ENCODE measurements at places on chromosomes 6 and 20.

DNA sequence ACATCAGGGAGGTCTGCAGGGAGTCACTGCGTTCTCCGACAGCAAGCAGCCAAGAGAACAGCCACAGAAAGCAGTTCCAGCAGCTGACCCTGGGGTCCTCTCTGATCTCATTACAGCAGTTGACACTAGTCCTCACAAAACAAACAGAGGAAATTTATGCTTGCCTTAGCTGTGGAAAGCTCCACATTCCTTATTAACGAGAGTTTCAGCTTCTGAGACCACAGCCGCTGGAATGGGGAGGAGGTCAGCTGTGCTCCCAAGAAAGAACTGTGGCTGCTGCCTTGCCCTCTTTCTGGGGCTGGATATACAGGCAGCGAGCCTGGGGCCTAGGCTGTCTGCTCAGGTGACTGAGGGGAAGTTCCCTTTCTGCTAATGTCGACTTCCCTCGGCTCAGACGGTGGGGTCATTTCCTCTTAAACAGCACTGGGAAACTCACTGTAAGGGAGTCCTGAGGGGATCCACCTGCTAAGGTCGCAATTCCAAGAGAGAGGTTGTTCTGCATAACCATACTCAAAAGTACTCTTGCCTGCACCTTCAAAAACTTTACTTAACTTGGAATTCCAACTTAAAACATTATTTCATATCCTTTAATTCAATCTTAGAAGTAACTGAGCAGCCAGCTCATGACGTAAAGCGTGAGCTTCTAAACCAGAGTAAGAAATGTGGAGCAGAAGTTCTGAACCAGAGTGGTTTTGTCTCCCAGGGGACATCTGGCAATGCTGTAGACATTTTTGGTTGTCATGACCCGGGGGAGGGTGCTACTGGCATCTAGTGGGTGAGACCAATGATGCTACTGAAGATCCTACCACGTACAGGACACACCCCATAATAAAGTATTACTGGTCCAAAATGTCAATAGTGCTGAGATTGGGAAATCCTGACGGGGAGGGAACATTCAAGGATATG, 80.3 kb downstream of the BACH2 start:
- no peak for DNase-seq

DNA sequence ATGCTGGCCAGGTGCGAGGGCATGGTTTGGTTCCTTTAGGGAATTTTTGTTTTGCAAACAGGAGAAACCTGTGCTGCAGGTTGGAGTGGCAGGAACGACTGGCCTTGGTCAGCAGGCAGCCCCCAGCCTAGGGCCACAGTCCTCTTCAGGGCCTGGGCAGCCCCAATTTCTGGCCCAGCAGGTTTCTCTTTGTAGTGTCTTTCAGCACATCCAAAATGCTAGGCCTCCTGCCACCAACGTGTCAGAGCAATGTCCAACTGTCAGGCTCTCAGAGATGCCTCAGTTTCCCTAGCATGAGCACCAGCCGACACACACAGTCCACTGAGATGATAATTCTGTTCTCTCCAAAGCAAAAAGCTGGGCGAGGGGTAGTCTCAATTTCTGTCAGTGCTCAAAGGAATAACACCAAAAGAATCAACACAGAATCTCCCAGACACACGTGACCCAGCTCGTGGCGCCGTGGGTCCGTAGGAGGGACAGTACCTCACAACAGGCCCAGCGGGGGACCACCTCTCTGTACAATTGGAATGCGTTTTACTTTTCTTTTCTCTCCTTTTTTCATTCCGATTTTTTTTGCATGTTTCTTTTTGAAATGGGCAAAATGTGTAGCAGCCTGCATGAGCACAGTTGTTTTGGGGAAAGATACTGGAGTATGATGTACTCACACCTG, 125.9 kb downstream of the TAF4 start:
- DNase-seq: no peak

DNA sequence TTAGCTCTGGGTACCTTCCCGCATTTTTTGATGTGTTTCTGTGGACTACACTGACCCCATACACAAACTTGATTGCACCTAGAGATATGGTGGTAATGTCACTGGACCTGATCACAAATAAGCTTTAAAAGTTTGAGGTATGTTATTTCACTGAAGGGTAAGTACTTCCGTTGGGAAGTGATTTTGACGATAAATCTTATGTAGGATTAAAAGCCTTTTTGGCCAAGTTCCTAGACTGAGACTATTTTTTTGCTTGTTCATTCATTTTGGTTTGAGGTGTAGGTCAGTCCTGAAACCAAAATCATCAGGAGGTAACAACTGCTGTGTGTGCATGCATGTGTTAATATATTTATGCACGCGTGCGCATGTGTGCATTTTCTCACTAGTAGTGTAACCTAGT, 336.3 kb downstream of the TFAP2A start:
- DNase-seq: no peak

DNA sequence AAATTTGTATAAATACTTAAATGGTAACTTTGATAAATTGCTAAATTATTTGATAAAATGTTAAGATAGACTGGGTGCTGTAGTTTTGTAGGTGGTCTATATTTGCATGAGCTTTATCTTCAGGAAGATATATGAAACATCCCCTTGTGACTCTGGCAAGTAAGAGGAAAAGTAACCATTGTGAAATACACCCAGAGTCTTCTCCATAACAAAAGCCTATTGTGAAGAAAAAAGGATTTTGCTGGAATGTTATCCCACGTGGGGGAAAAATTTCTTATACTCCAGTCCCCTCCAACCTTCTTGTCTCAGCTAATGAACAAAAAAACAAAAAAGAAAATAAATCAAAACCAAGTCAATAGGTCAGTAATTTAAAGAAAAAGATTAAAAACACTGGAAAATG, 600.7 kb downstream of the HDGFL1 start:
- DNase-seq: no peak

DNA sequence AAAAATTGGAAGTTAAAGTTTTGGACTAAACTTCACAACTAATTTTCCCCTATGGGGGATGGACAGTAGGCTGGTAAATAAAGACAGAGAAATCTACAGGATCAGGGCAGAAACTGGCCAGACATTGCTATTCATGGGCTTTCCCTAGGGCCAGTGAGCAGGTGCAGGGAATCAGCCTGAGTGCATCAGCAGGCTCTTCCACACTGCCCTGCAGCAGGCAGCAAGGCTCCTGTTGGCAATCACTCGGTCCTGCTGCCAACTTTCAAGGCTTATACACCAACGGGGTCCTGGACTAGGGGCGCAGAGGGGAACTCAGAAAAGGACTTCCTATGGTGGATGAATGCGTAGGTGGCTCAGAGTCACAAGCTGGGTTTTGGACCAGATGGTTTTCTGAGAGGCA, 59.8 kb upstream of the NHSL1 start:
- DNase-seq: no peak
